Astrocyte of the spinal cord (primary cell): ENCODE measurements at places on chromosomes 5 and 9.

DNA sequence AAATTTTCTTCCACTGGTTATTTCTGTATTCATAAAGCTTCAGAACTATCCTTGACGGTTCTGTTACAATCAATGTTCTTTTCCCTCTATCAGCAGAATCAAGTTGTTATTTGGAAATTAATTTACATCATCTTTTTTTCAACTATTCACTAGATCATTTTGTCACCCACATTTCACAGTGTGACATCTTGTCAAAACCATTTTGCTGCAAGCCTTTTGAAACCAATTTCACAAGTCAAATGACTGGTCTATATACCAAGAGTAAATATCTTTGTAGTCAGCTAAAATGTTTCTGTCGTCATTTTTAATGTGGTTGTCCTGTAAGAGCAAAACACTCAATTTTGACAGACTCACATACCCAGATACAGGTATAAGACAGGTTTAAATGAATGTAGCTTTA, 984.3 kb upstream of the TYRP1 start:
- DNase-seq, result no peak

- DNase-seq, result no peak
These were observed 5.3 kb downstream of the NINJ1 start for GRCh38 chr9:93128715-93129224.

DNA sequence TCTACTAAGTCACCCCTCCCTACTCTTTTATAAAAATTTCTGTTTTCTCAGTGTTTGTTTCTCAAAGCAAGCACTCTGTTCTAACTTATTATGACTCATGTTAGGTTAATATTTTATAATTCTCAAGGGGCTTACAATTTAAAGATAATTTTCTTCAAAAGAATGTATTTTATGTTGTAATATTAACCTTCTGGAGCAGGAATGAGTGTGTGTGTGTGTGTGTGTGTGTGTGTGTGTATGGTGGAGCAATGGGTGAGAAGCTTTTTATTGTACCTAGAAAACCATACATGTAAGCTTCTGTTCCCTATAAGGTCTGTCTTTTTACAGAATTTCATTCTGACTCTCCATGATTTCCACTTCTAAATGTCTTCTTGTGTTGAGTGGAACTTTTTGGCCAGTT, 63.0 kb downstream of the PBX3 start:
- no peak for DNase-seq

DNA sequence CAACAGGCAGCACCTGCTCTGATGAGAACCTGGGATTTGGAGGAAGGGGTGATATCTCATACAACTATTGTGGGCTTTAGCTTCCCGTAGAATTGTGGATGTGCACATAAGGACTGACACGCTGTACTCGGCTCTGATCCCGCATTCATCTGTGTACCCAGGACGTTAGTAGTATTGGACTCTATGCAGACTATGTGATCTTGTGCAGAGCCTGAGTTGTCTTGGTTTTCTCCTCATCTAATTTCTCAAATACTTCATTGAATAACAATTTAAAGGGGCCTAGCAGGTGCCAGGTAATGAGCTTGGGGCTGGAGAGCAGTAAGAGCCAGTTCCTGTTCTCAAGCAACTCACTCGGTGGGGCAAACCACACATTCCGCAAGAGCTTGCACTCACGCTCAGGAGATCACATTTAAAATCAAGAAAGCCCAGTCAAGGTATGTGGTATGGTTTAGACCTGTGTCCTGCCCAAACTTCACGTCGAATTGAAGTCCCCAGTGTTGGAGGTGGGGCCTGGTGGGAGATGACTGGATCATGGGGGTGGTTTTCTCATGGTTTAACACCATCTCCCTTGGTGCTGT, 14.8 kb downstream of the C5orf15 start:
- peak; percentile 21 for DNase-seq

DNA sequence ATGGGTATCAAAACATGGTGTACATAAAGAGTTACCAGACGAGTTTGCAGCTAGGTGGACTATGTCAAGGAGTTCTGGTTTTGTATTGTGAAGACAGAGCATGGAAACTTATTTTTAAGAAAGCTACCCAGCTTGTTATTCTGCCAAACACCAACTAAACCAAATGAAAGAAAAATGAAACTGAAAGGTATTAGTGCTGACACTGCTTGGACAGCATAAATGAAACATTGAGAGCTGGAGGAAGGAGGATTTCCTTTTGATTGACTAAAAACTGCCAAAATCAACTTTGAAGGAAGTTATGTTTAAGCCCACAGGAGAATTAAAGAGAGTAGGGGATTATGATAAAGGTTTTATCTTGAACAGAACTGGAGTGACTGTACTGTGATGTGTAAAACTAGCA, 766.2 kb downstream of the PTPRD start:
- DNase-seq, result no peak

DNA sequence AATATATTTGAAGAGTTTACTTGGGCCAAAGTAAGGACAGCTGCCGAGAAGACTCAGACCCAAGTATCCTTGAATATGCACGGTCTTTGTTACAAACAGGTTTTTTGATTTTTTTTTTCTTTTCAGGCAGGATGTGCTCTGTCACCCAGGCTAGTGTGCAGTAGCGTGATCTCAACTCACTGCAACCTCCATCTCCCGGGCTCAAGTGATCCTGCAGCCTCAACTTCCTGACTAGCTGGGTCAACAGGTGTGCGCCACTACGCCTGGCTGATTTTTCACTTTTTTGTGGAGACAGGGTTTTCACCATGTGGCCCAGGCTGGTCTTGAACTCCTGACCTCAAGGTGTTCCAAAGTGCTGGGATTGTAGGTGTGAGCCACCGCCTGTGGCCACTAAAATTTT, 27.4 kb downstream of the JMY start:
- DNase-seq, result no peak

DNA sequence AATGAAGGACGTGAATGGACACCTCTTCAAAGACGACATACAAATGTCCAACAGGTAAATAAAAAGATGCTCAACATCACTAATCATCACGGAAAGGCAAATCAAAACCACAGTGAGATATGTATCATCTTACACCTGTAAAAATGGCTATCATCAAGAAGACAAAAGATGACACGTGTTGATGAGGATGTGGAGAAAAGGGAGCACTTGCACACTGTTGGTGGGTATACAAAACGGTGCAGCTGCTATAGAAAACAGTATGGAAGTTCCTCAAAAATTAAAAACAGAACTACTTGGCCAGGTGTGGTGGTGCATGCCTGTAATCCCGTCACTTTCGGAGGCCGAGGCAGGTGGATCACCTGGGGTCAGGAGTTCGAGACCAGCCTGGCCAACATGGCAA, 47.9 kb downstream of the STK10 start:
- no peak for DNase-seq

GRCh38 chr9:15867334-15867733, 314.5 kb downstream of the CCDC171 start:
- DNase-seq, result no peak

GRCh38 chr9:129497813-129498450, 123.0 kb downstream of the C9orf50 start:
- no peak for DNase-seq

GRCh38 chr9:137433916-137434431, 7.2 kb downstream of the ENTPD8 start:
- DNase-seq, result no peak

DNA sequence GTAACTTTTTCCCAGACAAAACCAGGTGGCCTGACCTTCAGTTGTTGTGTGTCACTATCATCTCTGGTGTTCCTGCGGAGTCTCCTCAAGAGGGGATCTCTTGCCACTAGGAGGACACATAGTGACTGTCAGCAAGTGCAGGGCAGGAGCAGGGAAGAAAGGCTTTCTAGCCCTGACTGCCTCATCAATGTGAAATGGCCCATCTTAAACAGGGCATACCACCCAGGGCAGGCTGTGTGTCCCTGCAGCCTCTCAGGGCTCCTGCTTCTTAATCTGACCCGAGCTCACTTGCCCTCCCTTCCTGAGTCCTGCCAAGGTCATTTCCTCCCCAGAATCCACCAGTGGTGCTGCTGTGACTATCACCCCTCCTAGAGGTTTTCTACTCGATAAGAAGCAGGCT, 57.4 kb upstream of the SIMC1 start:
- DNase-seq, result no peak

GRCh38 chr5:55541056-55541635, 6.4 kb upstream of the PLPP1 start:
- no peak for DNase-seq

DNA sequence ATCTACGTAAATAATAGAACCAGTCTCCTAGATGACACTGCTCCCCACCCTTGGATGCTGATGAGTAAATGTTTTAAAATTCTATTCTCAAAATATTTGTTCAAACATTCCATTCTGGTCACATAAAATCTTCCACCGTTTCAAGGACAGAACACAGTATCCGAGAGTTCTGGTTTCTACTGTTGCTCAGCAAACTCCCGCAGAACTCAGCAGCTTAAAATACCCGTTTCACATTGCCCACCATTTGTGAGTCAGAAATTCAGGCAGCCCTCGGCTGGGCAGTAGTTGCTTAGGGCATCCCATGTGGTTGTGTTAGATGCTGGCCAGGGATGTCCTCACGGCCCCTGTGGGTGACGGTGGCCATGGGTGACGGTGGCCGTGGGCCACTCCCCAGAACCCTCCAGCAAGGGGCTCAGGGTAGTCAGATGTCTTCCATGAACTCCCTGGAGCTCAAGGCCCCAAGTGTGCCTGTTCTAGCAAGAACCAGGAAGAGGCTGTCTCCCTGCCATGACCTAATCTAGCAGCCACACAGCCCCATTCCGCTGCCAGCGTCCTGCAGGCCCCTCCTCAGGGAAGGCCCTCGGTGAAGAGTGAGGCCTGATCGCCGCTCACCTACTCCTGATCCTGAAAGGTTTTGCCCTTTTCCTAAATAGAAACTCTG, 17.4 kb downstream of the MGAT1 start:
- peak; percentile 83 for DNase-seq

DNA sequence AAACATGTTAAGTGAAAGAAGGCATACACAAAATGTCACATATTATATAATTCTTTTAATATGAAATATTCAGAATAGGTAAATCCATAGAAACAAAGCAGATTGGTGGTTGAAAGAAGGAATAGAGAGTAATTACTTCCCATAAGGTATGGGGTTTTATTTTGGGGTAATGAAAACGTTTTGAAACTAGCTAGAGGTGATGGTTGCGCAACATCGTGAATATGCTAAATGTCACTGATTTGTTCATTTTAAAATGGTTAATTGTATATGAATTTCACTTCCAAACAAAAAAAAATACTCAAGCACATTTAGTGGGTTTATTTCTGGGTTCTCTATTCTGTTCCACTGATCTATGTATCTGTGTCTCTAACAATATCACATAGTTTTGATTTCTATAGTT, 12.0 kb upstream of the FSTL4 start:
- no peak for DNase-seq

- DNase-seq, result no peak
These were observed 20.9 kb downstream of the DUSP1 start for GRCh38 chr5:172749881-172750633.

GRCh38 chr9:29001006-29001405, 1427.7 kb upstream of the C9orf72 start:
- no peak for DNase-seq

DNA sequence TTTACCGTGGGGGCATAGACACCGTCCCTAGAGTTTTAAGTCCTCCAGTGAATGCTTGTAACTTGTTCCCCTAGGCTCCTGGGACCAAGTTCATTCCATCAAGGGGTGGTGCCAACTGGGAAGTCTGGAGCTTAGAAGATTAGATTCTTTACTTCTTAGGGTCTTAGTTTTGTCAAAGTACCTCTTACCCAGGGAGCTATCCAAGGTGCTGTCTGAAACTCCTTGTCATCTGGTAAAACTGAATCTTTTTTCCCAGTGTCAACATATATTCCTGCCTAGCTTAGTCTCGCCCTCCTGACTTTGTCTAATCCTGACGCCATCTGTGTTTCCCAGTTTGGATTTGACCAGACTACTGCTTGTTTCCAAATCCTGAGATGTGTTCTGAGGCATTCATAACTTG, 41.6 kb downstream of the MAMDC2 start:
- DNase-seq, result peak; percentile 53
